AG08396 (cell line): ENCODE measurements at places on chromosomes 4 and X.

DNA sequence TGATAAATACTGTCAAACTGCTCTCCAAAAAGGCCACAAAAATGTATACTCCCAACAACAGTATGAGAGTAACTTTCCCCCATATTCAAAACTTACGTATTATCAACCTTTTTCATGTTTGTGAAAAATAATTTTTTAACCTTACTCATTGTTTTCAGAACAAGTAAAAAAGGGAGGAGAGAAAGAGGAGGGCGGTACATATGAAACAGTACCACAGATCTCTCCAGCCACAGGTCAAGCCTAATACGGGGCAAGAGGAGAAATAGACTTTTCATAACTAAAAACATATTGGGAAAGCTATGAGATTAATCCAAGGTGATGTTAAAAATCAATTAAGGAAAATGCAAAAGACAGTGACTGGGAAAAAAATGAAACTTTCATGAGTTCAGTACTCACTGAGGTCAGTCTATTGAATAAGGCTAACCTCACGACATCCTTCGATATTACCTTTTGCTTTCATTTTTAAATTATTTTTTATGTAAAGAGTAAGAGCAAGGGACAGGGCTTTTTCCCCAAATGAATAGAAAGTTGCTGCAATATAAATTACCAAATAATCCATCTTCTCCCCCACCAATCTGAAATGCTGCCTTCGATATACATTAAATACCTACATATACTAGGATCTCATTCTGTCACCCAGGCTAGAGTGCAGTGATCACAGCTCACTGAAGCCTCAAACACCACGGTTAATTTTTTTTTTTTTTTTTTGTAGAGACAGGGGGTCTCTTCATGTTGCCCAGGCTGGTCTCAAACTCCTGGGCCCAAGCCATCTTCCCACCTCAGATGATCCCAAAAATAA lies 25.3 kb downstream of the FBXW7 start:
- no peak for DNase-seq

DNA sequence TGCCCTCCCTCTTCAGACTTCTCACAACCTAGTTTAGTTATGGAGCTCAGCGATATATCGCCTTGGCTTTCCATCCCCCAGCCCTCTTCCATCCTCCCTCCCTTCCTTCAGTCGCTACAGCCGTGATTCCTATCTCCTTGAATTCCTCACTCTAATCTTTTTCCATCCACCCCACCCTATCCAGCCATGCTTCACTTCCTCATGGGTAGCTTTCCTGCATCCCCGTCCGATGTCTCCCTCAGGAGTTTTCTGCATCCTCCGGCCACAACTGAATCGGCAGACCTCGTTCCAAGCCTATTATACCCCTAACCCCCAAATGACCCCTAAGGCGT lies 456 bp downstream of the SNX12 start:
- DNase-seq, result no peak

DNA sequence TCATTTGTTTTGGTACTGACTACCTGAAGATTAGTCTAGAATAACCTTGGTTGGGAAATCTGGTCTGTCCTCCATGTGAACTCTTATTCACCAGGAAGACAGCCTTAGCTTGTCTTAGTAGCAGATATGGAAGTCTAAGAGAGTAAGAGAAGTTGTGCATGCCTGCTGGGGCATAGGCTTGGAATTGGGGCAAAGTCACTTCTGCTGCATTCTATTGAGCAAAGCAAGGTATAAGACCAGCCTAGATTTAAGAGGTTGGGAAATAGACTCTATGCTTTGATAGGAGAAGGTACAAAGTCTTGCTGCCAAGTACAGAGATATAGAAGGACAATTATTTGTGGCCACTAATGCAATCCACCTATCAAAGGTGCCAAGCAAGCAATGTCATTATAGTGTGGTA lies 464.0 kb upstream of the BOD1L1 start:
- no peak for DNase-seq

DNA sequence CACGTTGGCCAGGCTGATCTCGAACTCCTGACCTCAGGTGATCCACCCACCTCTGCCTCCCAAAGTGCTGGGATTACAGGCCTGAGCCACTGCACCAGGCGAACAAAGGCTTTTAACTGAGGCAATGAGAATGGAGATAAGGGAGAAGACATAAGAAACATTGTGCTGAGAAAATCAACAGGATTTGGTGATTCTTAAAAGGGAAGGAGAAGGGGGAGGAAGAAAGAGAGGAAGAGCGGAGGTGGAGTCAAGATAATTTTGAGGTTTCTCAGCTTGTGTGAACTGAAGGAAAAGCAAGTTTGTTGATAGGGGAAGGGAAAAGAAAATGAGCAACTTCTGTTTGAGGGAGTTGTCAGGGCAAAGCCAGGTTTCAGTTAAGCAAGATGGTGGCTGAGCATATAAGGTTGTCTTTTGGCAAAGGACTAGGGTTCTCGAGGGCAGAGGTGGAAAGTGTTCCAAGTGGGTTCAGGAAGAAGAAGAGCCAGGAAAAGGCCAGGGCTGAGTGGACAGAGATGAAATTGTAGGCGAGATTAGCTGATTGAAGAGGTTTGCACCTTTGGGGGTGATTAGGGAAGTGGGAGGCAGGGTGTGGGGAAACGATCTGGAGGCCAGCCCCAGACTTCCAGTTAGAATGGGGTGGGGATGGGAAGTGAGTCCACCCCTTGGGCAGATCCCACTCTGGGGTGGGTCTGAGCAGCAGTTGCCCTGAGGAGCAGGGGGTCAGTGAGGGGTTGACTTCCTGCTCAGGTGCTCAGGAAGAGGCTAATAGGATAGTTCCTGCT lies 7.8 kb downstream of the DOCK11 start:
- no peak for DNase-seq

DNA sequence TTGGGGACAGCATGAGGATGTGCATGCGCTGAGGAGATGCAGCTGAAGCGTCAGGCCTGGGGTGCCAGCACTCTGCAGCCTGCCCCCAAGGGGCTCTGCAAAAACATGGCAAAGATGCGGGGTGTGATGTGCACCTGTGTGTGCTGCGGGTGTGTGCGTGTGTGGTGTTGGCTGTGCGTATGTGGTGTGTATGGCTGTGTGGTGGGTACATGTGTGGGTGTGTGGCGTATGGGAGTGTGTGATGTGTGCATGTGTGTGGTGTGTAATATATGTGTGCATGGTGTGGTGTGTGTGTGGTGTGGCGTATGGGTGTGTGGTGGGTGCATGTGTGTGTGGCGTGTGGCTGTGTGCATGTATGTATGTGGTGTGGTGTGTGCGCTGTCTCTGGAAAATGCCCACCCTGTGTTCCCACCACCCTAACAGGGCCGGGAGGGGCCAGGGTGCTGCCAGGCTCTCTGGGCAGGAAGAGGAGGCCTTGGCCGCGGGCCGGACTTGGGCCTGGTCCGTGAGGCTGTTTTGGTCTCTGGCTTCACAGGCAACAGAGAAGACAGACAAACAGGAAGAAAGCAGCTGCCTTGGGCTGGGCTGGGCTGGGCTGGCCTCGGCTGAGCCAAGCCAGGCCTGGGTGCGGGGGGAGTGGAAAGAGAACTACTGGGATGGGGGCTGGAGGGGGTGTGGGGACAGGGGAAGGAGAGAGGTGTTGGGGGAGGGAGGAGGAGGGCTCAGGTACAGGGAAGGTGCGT lies 1.1 kb upstream of the AVPR2 start:
- no peak for DNase-seq

DNA sequence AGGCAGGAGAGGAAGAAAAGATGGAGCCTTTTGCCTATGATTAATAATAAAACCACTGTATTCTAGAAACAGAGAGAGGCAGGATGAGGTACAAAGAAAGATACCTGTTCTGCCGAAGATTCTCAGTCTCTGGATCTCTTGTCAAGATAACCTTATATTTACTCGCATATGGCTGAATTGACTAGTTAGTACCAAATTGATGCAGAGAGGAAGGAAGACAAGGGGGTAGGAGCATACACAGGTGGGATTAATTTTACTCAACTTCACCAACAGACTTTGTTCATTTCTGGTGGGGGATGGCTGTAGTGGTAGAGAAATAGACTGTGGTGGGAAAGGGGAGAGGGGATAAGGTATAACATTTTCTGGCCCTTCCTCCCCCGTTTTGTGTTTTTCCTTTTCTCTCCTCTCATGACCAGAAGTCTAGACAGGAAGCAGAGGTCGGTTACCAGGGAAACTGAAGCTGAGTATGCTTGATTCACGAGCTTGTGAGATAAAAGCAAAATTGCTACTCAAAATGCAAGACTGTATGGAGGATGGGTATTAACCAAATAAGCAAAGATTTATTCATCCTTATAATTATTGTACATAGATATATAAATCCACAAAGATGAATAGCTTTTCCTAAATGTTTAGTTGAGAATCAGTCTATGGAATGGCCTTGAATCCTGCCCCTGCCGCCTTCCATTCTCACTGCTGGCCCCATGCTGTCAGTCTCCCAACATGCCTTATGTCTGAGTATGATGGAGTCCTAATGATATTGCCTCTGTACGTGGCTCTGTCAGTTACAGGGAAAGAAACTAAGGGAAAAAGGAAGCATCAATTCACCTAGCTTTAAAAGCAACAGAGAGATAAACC lies 17.8 kb upstream of the PAGE2B start:
- DNase-seq, result no peak

GRCh38 chrX:37076983-37077382 lies 68.8 kb downstream of the FAM47C start:
- DNase-seq, result no peak

GRCh38 chrX:122941806-122942205 lies 242.3 kb upstream of the GRIA3 start:
- no peak for DNase-seq

- DNase-seq, result peak; percentile 7
These were observed 2182.5 kb upstream of the AGA start for GRCh38 chr4:179624768-179625181.
